Activated CD4-positive, alpha-beta T cell treated with anti-CD3 and anti-CD28 coated beads, Interleukin-2, amount 10 ng/mL, durations not matched to agents 24 days and 14 days (primary cell): ENCODE measurements at places on chromosomes 6 and 20. TPM values are rescaled to one million over a fixed set of nuclear protein-coding genes. Genes with fewer than 3 reads are reported as not detected.

DNA sequence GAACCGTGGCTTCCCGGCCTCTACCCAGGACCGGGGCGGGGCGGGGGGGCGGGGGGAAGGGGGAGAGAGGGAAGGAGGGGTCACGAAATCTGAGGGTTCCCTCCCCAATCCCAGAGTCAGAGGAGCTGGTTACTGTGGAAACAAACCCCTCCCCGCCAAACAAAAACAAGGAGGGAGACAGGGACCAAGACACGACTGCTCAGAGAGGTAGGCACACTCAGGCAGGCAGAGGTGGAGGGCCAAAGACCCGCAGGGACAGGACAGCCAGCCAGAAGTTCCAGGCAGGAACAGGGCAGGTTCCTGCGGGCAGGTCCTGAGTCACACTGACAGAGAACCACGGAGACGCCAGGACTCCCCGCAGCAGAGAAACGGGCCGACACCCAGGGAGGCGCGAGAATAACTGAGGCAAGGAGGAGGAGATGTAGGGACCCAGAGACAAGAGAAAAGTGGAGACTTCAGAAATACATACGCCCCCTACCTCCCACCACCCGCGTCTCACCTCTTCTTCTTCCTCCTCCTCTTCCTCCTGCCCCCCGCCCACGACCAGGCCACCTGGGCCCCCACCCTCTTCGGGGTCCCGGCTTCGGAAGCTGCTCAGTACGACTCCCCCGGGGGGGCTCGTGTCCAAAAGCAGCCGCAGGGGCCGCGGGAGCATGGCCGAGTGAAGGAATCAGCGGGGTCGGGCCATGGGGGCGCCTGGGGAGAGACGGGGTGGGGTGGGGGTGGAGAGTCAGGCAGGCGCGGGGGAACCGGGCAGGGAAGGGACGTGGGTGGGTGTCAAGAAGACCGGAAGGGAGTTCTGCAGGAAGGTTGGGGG, 578 bp downstream of the RGL2 start:
- peak; percentile 93 for DNase-seq

DNA sequence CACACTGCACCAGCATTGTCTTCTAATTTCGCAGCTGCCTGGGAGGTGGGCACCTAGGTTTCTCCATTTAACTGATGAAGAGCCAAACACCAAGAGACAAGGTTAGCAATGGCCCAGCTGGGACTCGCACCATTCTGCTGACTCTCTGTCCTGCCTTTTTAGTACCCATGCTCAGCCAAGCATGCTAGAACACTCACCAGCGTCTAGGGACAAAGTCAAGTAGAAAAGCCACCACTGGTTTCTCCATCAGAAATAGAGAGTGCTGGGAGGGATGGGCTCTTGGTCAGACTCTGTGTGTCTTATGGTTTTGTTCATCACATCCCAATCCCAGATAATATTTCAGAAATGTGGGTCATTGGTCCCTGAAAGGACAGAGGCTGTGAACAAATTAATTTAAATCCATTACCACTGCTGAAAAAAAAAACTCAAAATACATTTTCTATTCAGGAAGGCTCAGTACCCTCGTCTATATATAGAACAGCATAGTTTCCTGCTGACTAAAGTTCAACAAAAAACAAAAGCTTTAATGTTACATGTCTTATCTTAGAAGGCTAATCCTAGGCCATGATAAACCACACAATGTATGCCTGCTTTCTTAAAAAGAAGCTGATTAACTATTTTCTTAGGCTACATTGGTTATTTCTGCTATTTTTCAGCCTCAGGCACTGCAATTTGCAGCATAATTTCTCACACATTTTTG, 111.0 kb downstream of the TBC1D7 start:
- no peak for DNase-seq

Gene PACRG
- not detected in 2 replicates for total RNA-seq

- no peak for DNase-seq
Observed at GRCh38 chr20:63004607-63005364, 2.0 kb downstream of the BHLHE23 start.

Gene PLN
- total RNA-seq: not detected in 2 replicates

GRCh38 chr6:116439522-116440051, 21.6 kb upstream of the CALHM6 start:
- DNase-seq: no peak

DNA sequence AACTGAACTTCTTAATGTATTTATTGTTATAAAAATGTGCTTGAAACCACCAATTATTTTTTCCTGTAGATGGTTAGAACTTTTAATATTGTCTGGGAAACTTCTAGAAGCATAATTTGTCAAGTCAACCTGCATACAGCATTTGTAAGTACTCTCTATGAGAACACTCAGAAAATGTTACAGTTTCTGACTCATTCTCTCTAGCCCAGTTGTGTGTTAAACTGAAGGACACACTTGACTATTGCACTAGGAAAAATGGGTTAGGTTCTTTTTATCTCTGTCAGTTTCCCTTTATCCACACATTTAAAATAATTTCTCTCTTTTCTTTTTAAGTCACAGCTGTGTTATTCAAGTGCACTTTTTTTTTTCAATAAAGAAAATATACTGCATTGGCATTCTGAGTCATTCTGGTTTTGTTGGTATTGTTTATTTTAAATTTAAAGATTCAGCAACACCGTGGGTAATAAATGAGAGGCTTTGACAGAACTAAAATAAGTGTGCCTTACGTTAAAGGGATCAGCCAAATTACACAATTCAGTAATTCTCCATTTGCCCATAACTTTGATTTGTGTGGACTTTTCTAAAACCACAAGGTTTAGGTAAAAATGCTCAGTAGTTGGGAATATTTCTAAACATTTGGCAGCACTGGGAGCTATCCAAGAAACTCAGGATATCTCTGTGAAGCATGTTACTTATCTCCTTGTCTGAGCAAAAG, 50.7 kb downstream of the OPN5 start:
- DNase-seq: no peak

DNA sequence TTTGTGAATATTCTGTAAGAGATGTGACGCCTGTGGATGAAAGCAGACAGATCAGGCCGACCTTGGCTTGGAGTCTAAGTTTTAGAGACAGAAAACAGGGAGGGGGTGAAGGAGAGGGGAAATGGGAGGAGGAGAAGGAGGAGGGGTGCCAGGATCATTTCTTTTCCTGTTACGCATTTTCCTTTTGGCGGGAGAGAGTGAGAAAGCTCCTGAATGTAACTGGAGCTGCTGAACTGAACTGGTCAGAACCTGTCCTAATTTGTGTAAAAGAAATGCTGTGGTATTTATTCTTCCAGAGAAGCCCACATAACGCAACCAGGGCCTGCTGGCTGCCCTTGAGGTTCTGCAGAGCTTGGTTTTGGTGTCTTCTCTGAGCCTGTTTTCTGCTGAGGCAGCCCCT, 41.9 kb downstream of the UTRN start:
- DNase-seq: no peak

Gene RIPOR2
- 25.3 and 26.5 TPM in 2 replicates for total RNA-seq

GRCh38 chr20:23200914-23201313, 114.8 kb upstream of the CD93 start:
- peak; percentile 62 for DNase-seq

GRCh38 chr6:27890445-27891319, 21.5 kb downstream of the OR2B2 start:
- peak; percentile 96 for DNase-seq

Gene RAMACL
- 0.14 and 0.30 TPM in 2 replicates for total RNA-seq

Gene NRSN1
- total RNA-seq: not detected in 2 replicates

GRCh38 chr20:61162451-61162850, 89.6 kb upstream of the CDH4 start:
- no peak for DNase-seq

DNA sequence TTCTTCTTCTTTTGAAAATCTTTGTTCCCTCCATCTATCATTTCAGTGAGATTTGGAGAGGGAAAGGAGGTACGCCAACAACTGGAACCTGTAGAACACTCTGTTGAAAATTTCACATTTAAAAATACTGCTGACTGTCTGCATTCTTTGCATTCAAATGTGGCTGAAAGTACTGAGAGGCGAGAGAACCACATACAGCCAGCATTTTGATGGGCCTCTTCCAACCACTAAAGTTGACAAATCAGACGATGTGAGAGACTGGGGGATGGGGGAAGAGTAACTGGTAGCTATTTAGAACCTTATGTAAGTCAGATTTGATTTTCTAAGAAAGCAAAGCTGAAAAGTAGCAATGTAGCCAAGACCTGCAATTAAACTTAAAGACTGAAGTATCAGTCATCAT, 77.5 kb downstream of the FKBP5 start:
- DNase-seq: peak; percentile 78

- DNase-seq: no peak
Observed at GRCh38 chr6:155454471-155454870, 1.2 kb downstream of the NOX3 start.

DNA sequence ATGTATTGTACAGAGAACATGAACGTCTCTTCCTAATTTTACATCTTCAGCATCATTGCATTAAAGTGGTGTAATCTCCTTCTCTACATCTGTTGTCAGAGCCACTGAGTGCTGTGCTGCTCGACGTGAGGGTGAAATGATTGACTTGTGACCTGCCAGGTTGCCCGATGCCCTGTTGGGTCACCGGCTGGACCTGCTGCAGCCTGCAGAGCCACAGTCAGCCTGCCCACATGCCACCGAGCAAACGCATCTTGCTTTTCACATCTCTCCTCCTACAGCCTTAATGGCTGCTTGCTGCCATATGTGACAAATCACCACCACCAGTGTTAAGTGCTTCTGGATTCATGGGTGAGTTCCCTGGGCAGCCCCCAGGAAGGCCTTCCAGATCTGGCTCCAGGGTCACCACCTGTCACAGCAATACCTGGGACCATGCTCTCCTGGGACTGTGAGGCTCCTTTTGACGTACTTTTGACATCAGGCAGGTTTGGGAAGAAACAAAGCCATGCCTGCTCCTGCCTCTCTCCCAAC, 80.3 kb downstream of the ASXL1 start:
- no peak for DNase-seq

- peak; percentile 97 for DNase-seq
Observed at GRCh38 chr20:32109392-32110172, at the start of gene TM9SF4. TSS of gene TM9SF4 (plus strand) at chr20:32109714. CDS start at chr20:32109741, 27 bp downstream.

- DNase-seq: no peak
Observed at GRCh38 chr6:19669206-19669605, 168.0 kb upstream of the ID4 start.

Gene BANF2
- total RNA-seq: not detected in 2 replicates

- DNase-seq: no peak
Observed at GRCh38 chr20:39829661-39830060, 859.4 kb downstream of the MAFB start.

Gene ULBP3
- total RNA-seq: 0.47 and 0.57 TPM in 2 replicates

Gene MAPK13
- 59.4 and 61.6 TPM in 2 replicates for total RNA-seq

DNA sequence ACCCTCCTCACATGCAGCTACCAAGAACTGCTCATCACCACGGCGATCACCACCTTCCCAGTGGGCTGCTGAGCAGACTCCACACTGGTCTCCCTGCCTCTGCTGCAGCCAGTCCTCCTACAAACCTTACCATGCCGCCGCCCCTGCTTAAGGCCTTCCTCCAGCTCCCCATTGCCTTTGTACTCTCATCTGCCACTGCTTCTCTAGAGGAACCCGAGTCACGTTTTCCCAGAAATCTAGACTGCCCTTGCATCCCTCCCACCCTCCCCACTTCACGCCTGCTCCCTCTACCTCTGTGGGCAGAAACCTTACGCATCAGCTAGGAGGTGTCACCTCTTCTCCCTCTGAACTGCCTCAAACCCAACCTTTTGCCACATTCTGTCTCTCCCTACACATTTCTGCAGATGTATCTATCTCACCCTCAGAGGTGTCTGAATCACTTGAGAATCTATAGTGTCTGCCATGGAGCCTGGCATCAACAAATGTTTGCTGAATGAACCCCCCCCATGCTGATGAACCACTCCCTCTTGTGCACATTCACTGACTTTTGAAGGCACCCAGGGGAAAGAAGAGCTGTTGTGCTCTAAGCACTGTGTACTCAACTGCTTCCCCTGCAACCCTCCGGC, 4.3 kb downstream of the E2F1 start:
- peak; percentile 67 for DNase-seq

- DNase-seq: no peak
Observed at GRCh38 chr6:106591111-106591825, 38.0 kb downstream of the RTN4IP1 start.

DNA sequence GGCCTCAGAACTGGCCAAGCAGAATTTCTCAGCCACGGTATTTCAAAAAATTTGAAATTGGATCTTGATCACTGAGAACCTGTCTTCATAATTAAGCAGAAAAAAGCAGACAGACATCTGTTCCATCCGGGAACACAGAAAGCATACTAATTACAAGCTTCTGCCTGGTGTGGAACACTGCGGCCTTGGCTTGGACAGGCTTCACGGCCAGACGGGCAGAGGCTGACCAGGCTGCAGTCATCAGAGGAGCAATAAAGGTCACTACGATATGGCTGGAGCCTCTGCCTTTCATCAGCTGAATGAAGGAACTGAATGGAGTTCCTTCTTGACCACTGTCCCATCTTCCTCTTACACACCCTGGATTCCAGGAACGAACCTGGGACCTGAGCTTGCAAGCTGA, 3.9 kb upstream of the NRSN1 start:
- no peak for DNase-seq

DNA sequence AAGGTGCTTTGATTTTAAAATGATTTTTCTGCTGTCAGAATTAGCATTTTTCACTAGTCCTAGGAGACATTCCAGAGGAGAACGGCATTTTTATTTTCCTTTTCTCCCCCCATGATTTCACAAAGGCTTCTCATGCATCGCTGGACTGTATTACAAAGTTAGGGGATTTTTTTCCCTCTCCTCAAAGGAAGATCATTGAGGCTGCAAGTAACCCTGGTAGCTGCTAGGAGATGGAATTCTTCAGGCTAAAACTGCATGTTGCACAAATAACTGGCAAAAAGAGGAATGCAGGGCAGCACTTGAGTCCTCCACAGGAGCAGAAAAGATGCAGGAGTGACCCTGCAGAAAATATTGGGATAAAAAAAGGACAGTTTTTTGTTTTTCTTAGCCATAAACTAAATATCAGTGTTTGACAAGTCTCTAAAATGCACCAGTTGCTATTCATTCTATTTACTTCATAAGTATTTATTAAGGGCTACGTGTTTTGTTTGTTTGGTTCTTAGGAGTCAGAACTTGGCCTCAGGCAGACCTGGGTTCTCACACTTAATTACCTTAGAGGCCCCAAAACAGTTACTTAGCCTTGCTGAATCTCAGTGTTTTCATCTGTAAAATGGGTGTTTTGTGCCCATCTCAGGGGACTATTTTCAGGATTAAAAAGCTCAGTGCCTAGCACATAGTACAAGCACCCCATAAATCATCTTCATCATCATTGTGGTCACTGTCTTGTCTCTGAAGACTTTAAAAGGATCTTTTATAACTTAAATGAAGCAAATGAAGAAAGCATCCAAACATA, 144.5 kb upstream of the ID4 start:
- DNase-seq: no peak

Gene TSPO2
- total RNA-seq: not detected in 2 replicates

Gene DOK5
- total RNA-seq: 37.1 and 38.4 TPM in 2 replicates

GRCh38 chr20:45325371-45325770, 17.3 kb upstream of the MATN4 start:
- DNase-seq: no peak

DNA sequence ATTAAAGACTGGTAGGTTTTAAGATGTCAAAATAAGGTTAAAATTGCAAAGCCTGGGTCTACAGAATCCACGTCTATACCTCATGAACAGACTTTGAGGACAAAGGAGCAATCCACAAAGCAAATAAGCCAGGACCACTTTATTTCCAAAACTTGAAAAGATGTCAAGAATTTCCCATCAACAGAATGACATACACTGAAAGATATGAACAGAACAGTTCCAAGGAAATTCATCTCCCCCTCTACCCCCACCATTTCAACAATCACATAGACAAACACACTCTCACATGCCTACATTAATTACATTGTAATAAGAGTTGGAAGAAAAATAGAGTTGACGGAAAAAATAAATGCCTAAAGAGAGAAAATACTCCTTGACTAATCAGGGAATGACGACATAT, 45.2 kb upstream of the NHSL1 start:
- DNase-seq: no peak

Gene GPR63
- 2.2 and 2.7 TPM in 2 replicates for total RNA-seq

Gene C2
- total RNA-seq: 0.30 and 0.43 TPM in 2 replicates
